ENCODE measurements at places on chromosomes 11 and 22.

DNA sequence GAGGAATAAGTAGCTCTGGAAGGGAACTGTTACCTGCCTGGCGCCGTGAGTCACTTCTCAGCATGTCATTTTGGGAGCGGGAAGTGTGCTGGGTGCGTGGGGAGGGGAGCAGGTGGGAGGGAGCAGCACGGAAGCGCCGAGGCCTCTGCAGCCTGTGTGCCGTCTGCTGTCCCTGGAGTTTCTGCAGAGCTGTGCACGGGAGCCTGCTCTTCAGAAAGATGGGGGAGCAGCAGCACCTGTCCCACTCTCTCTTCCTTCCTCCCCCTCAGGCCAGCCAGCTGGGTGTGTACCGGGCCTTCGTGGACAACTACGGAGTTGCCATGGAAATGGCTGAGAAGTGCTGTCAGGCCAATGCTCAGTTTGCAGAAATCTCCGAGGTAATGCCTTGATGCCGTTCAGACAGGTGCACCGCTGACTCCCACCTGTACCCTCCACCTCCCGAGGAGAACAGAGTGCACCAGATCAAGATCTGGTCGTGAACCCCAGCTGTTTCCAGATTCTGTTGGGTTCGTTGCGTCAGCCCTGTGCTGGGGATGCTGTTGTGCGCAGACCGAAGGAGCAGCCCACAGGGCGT lies 87.9 kb downstream of the BCR start:
- DNase-seq = no peak

DNA sequence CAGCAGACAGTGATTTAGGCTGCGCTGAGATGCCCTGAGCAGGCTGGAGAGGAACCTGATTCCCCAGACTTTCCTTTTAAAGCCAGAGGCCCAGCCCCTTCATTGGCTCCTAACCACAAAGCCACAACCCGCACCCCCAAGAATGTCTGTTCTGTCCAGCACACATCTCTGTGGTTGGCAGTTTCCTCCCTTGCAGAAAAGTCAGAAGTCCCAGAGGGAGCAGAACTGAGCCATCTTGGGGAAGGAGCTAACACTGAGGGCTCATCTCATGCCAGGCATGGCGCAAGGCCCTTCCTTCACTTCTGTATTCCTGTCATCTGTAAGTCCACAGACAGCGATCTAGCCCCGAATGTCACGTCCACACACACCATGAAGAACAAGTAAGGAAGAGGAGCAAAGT lies 97.1 kb upstream of the SYT13 start:
- DNase-seq = no peak

- no peak for DNase-seq
These were observed 375.3 kb downstream of the LUZP2 start for GRCh38 chr11:24872186-24872585.

DNA sequence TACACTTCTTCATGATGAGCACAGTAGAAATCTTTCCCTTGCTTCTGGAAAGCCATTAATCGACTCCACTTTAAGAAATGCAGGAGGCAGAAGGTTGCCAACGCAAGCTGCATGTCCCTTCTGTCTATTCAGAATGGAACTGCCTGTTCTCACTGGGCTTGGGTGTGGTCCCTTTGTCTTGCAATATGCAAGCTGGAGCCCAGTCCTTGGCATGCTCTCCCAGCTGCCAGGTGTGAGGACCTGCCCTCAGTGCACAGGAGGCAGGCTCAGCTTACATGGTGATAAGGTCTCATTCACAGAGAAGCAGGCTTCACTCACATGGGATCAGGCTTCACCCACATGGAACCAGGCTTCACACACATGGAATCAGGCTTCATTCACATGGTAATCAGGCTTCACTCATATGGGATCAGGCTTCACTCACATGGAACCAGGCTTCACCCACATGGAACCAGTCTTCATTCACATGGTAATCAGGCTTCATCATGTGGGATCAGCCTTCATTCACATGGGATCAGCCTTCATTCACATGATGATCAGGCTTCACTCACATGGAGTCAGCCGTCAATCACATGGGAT lies 59.2 kb upstream of the USP47 start:
- no peak for DNase-seq

- DNase-seq = no peak
These were observed 39.3 kb downstream of the DDI1 start for GRCh38 chr11:104075706-104076105.

DNA sequence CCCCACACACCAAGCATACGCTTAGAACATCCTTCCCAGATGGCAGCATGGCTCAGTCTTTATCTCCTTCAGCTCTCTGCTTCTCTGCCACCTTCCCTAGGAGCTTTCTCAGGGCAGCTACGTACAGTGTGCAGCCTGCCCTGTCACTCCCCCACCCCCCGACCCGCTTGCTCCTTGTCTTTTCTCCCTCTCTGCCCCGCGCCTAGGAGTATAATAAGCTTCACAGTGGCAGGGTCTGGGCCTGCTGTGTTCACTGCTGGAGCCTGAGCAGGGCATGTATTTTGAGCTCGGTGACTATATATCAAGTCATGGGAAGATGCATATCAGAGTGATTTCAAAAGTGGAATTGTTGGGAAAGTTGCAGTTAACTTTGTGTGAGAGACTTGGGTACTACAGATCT lies 55.8 kb upstream of the ADSL start:
- DNase-seq = no peak

DNA sequence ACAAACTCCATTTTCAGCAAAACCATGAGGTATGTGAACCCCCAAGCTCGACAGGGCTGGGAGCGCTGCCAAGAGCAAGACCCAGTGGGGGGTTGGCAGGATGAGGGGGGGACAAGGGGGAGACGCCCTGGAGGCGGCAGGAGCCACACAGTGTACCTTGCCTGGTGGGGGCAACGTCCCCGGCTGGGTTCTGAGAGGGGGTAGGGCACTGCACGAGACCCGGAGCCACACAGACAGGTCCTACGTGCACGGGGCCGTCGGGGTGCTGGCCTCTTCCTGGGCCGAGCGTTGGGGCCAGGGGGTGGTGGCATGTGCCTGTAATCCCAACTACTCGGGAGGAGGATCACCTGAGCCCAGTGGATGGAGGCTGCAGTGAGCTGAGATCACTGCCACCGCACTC lies 28.8 kb downstream of the TBX1 start:
- no peak for DNase-seq

DNA sequence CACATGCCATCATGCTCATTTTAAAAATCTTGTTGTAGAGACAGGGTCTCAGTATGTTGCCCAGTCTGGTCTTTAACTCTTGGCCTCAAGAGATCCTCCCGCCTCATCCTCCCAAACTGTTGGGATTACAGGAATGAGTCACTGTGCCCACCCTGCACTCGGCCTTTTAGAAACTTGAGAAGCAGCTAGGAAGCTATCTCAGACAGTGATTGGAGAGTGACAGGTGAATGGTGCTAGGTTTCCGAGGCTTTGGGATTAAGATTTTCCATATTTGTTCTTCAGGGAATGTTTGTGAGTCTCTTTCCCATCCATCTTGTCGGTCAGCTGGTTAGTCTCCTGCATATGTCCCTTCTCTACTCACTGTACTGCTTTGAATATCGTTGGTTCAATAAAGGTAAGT lies 10.5 kb downstream of the EI24 start:
- DNase-seq = no peak

- peak; percentile 91 for DNase-seq
These were observed 1.4 kb upstream of the TNNI2 start for GRCh38 chr11:1837171-1838076.

DNA sequence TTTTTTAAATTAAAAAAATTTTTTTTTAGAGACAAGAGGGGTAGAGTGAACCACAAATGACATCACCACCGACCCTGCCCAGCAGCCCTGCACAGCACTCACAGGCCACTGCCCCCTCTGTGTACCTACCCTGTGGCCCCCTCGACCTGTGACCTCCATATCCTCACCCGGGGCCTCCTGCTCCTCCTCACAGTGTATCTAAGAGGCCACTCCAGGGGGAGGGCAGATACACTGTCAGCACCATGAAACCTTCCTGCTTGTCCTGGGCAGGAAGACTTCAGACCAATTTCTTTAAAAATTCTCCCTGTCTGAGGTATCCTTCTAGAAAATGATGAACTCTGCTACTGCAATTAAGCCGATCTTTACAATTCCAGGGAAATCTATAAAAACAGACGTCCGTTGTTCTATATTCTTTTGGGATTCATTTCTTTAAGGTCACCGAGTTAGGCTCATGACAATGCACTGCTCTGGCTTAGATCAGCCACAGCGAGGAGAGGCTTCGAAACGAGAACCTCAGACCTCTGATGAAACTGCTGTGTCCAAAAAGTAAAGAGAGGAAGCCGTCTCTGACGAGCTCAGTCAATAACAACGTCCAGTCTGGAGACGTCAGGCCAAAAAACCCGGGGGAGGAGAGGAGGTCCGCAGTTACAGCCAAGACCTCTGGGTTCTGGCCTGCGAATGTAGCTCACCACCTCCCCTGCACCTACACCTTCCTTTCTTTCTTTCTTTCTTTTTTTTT lies 17.5 kb downstream of the NFAM1 start:
- DNase-seq = no peak

- DNase-seq = no peak
These were observed 26.3 kb downstream of the APOL1 start for GRCh38 chr22:36279219-36279666.

DNA sequence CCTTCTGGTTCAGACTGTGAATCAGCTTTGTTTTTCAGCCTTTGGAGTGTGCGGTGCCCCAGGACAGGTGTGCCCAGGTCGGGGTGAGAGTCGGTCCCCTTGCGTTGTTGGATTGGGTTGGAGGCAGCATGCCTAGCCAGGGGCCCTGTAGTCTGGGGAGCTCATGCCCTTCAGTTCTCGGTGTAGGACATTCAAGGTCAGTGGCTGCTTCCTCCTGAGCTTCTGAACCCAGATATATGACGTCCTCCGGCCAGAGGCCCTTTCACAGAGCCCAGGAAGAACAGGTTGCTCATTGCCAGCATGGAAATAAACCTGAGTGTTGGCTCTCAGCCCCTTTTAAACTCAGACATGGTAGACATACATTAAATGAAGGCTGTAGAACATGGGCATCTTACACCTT lies 2.7 kb downstream of the CSRP3 start:
- no peak for DNase-seq

GRCh38 chr11:23078289-23078971 lies 218.2 kb upstream of the CCDC179 start:
- no peak for DNase-seq

DNA sequence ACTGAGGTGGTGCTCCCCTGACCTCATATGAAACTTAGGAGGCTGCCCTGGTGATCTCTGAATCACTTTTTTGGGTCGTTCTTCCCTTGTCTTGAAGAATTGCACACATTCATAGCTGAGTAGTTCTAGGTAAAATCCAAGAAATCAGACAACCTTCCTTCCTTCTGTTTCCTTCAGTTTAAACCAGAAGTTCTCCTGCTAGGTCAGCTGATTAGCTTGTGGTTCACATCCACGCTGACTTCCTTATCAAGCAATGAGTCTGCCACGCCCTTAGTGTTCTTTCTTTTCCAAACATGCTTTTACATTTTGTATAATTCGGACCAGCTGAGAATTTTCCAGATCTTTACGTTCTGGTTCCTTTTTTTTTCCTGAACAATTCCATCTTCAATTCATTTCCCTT lies 892.8 kb downstream of the NTM start:
- DNase-seq = no peak

Measured in H54 (cell line).